ENCODE measurements at places on chromosomes 2 and 18.

- no peak for DNase-seq
Observed at GRCh38 chr2:208375491-208376068, 31.0 kb upstream of the PTH2R start.

DNA sequence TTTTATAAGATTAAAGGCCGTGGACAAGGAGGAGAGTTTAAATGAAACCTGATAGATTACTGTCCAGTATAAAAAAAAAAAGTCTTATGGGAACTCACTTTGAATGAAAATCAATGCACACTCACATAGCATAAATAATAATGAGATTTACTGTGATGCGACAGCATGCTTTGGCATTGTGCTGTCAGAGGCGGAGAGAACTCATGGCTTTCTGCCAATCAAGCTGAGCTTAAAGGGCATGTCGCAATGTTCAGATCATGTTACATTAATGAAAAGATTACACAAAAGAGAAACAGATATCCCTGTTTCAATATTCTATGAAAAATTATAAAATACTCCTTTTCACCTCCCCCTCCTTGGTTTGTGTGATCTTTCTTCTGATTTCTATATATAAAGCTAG, 310.8 kb downstream of the ERBB4 start:
- DNase-seq = peak; percentile 25

DNA sequence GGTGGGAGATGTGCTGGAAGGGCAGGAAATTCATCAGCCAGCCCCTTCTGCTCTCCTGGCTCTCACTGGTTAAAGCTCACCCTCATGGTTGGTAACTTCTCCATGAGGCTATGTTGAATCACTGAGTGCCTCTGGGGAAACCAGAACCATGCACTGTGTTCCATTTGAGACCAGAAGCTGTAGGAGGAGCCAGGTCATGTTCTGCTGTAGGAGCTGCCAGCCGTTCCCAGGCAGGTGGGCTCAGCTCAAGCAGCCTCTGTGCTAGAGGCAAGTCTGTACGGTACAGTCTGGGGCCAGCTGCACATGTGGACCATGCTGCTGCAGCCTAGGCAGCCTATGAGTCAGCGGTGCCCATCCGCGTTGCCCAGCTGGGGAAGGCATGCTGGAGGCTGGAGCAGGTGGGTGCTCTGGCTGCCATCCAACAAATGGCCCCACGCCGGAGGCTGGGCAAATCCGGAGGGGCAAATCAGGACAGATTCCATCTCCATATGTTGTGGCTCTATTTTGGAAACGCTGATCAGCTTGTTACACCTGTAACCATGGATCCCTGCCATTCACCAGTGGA, 22.0 kb upstream of the KCNF1 start:
- no peak for DNase-seq

- DNase-seq = no peak
Observed at GRCh38 chr2:16661936-16662839, 3.4 kb downstream of the CYRIA start.

GRCh38 chr2:1976728-1977416, 232.6 kb upstream of the PXDN start:
- no peak for DNase-seq

Measured in fibroblast of villous mesenchyme (primary cell).